Activated naive CD4-positive, alpha-beta T cell treated with anti-CD3 and anti-CD28 coated beads for 36 hours (primary cell): ENCODE measurements at places on chromosomes 3 and 15. TPM values are rescaled to one million over a fixed set of nuclear protein-coding genes. Genes with fewer than 3 reads are reported as not detected.

EEFSEC gene
- 11.6 TPM for total RNA-seq

TMCO5A gene
- not detected for total RNA-seq

GPR27 gene
- total RNA-seq: 0.74 TPM

C15orf62 gene
- 0.33 TPM for total RNA-seq

ZFAND6 gene
- total RNA-seq: 28.9 TPM

PARP15 gene
- 5.1 TPM for total RNA-seq

EPHA6 gene
- total RNA-seq: not detected

CLDN18 gene
- not detected for total RNA-seq

WDR76 gene
- total RNA-seq: 94.0 TPM

COL6A6 gene
- not detected for total RNA-seq

ECT2 gene
- total RNA-seq: 59.4 TPM

SLC6A11 gene
- total RNA-seq: not detected

SAMD7 gene
- total RNA-seq: not detected

LPCAT4 gene
- total RNA-seq: 66.8 TPM

SNX22 gene
- total RNA-seq: 0.47 TPM

NR1I2 gene
- 0.89 TPM for total RNA-seq
